Spinal cord (tissue), 10 donors: ENCODE measurements at places on chromosomes 4 and X. TPM values are rescaled to one million over a fixed set of nuclear protein-coding genes. Genes with fewer than 3 reads are reported as not detected.
A peak's percentile ranks its signal among the peaks of the same experiment; 100 is the strongest.

GRCh38 chrX:100819534-100819836 is 706 bp upstream of the CSTF2 start:
- DNase-seq = no peak

DNA sequence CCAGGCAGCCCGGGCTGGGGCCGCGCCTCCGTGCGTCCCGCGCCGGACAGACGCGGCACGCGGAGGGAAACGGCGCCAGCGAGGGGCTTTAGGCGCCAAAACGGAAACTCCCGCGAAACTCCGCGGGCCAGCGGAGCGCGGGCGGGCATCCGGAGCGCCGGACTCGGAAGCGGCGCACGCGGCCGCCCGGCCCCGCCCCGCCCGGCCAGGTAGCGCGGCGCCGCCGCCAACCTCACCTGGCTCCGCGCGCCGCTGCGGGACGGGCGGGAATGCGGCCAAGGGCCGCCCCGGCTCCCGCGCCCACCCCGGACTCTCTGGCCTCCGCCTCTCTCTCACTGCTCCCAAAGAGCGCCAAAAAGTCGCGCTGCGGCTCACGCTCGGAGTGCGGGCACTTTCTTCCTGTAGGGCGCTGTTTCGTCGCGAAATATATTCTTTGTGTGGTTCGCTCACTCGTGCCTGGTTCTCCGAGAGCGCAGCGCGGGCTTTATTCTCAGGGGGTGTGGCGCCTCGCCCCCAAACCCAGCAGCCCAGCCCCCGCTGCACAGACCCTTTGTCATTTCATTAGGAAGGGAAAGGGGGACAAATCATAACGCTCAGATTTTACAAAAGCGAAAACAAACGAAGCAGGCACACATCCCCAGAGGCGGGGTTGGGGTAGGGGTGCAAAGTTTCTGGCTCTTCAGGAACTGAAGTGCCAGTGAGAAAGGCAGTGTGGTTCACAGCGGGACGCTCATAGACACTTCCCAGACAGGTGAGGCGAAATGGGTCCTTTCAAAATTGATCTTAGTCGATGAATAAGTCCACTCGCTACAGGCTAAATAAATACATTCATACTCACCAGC is 961 bp upstream of the MBNL3 start:
- DNase-seq = peak; percentile 67

DNA sequence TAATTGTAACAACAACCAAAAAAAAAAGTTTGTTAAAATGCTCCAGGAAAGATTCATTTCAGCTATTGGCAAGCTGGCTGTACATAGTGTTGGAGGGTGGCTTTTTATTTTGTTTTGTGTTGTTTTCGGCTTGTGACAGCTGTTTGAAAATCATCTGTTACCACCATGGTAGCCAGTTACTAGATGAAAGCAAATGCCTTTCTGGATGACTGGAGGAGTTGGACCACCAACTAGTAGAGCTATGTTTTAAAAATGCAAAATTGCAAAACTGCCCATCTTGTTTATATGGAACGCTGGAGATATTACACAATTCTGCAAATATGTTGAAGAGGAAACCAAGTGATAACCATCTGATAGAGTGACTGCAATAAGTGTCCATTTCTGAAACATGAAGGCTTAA is 53.2 kb upstream of the TNIP3 start:
- no peak for DNase-seq

- DNase-seq = no peak
Measured at GRCh38 chr4:152189451-152190179, 346.3 kb downstream of the FBXW7 start.

The RBMXL3 gene
- total RNA-seq = not detected

The GDPD2 gene
- 9.6 TPM for total RNA-seq
